ENCODE measurements at places on chromosomes 2 and 18. TPM values are rescaled to one million over a fixed set of nuclear protein-coding genes. Genes with fewer than 3 reads are reported as not detected.

Gene DCDC2C
- total RNA-seq = not detected

- no peak for DNase-seq
- H3K4me3 ChIP-seq = no peak overlapping the region
- no peaks in the 10 kb centered on the region for H3K36me3 ChIP-seq
- no peak overlapping the region for H3K27ac ChIP-seq
Measured at GRCh38 chr2:211404098-211404497, 847.7 kb downstream of the CPS1 start.

GRCh38 chr2:136310797-136311603 lies 193.1 kb upstream of the CXCR4 start:
- H3K27me3 ChIP-seq = no peaks in the 10 kb centered on the region
- DNase-seq = no peak
- H3K27ac ChIP-seq = no peak overlapping the region
- H3K36me3 ChIP-seq = no peaks in the 10 kb centered on the region
- no peak overlapping the region for H3K4me3 ChIP-seq

DNA sequence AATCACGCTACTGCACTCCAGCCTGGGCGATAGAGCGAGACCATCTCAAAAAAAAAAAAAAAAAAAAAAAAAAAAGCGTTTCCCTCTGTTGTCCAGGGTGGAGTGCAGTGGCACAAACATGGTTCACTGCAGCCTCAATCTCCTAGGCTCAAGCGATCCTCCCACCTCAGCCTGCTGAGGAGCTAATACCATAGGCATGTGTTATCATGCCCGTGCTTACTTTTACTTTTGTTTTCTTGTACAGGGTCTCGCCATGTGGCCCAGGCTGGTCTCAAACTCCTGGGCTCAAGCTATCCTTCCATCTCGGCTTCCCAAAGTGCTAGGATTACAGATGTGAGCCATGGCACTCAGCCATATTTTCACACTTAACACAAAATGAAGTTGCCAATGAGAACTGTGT lies 37.5 kb downstream of the PSME4 start:
- H3K4me1 ChIP-seq = no peaks in the 10 kb centered on the region
- H3K27ac ChIP-seq = no peak overlapping the region
- DNase-seq = no peak
- H3K27me3 ChIP-seq = no peaks in the 10 kb centered on the region
- peaks cover 10% of the 10 kb centered on the region for H3K36me3 ChIP-seq

- DNase-seq = no peak
- no peaks in the 10 kb centered on the region for H3K4me1 ChIP-seq
- H3K36me3 ChIP-seq = no peaks in the 10 kb centered on the region
- H3K27ac ChIP-seq = no peak overlapping the region
- H3K27me3 ChIP-seq = no peaks in the 10 kb centered on the region
- no peak overlapping the region for H3K4me3 ChIP-seq
Measured at GRCh38 chr2:117587310-117587709, 227.2 kb upstream of the DDX18 start.

- peak; percentile 95 for DNase-seq
- no peaks in the 10 kb centered on the region for H3K36me3 ChIP-seq
- no peak overlapping the region for H3K4me3 ChIP-seq
- H3K4me1 ChIP-seq = peaks cover 6% of the 10 kb centered on the region
- peaks cover 14% of the 10 kb centered on the region for H3K27me3 ChIP-seq
Measured at GRCh38 chr2:15730545-15731212, 139.0 kb downstream of the DDX1 start.

Measured in fibroblast of lung (primary cell).